Right renal cortex interstitium (tissue), 3 donors: ENCODE measurements at places on chromosomes 5 and 9.

DNA sequence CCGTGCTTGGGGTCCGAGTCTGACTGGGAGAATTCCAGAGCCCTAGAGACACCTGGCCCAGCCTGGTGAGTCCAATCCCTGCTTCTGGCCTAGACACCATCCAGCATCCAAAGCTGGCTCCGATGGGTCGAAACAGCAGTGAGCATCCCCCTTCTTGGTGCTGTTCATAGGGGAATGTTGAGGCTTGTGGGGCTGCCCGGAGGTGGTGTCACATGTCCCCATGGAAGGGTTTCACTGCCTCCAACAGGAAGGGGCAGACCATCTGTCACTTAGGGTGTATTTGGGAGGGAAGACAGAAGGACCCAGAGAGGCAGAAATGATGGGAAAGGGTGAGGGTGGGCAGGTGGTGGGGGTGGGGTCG lies 13.9 kb downstream of the C9orf50 start:
- no peak for DNase-seq

- no peak for DNase-seq
Observed at GRCh38 chr9:126342621-126343031, 16.0 kb downstream of the MVB12B start.

DNA sequence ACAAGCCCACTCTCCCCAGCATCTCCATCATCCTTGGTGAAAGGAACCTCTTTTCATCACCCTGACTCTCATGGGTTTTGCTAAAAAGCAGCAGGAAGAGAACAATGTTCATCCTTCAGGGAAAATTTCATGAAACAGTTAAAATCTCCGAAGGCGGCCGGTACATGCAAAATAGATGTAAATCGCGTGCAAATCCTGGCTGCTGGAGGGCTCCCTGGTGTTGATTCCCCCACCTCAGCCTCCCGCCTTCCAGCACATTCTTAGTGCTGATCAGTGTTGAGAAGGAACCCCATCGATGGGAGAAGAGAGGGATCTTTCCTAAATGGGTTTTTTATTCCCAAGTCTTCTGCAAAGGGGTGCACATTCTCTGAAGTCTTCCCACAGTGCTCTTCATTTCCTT lies 8.7 kb upstream of the GFI1B start:
- DNase-seq: no peak

- no peak for DNase-seq
Observed at GRCh38 chr9:101387871-101388506, 3.2 kb upstream of the BAAT start.

DNA sequence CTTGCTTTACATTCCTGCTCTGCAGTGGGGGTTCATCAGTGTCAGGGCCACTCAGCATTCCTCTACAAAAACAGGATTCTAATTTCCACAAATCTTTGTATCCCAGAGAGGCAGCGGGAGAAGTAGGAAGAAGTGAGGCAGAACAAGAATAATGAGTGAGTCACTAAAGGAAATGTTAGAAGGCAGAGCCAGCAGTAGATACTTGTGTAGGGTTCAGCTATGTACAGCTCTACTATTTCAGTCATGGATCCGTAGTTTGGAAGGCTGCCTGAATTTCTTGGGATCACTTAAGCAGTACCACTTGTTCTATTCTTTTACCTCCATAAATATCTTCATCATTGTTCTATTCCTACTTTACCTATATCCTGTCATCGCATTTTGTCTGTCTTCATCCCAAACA lies 246.3 kb upstream of the TLE4 start:
- no peak for DNase-seq

DNA sequence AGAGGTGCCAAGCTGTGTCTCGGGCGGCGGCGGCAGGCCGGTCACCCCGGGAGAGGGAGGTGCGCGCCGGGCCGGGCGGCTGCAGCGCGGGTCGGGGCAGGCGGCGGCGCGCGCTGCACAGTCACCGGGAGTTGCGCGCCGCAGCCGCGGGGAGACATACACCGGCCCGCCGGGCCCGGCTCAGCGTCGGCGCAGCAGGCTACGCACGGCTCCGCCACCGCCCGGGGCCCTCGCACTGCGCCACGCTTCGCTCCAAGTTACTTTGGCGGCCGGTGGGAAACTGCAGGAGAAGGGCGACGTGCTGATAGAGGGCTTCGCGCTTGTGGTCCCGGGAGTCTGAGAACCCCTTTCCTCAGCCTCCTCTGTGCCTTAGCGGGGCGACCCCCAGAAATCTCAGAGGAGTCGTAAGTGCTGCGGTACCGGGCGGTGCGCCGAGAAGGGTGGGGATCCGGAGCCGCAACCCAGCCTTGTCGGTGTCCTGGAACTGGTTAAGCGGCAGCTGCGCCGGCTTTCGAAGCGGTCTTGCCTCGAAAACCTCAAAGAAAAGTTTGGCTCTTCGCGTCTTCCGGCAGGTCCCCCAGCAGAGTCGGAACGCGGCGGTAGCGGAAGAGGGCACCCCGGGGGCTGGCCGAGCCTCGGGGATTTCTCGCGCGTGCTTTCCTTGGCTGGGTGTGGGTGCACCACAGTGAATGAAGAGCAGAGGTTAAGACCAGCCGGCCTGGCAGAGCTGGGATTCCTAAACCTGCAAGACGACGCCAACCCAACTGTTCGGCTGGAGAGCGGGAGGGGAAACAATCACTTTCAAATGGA lies at the start of gene EFNA5:
Gene EFNA5 (minus strand): TSS at position 6 of the 810 bp plus-strand sequence.
- peak; percentile 27 for DNase-seq

- no peak for DNase-seq
Observed at GRCh38 chr5:61275841-61276240, 56.2 kb upstream of the ZSWIM6 start.

- DNase-seq: no peak
Observed at GRCh38 chr5:1387059-1387755, 42.3 kb upstream of the CLPTM1L start.

DNA sequence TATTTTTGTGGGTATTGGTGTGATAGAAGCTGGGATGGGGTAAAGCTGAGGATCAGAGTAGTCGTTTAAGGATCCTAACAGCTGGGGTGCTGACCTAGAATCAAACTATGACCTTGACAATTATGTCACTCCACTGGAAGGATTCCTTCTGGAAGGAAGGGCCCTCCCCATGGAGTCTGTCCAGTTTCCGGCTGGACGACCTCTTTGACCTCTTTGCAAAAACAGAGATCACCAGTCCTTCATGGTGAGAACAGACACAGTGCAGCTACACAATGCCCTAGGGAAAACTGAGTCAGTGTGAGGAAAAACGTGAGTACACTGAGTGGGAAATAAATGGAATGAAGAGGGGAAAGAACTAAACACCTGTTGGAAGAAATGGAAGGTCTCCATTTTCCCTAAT lies 445.6 kb downstream of the MAT2B start:
- DNase-seq: no peak

DNA sequence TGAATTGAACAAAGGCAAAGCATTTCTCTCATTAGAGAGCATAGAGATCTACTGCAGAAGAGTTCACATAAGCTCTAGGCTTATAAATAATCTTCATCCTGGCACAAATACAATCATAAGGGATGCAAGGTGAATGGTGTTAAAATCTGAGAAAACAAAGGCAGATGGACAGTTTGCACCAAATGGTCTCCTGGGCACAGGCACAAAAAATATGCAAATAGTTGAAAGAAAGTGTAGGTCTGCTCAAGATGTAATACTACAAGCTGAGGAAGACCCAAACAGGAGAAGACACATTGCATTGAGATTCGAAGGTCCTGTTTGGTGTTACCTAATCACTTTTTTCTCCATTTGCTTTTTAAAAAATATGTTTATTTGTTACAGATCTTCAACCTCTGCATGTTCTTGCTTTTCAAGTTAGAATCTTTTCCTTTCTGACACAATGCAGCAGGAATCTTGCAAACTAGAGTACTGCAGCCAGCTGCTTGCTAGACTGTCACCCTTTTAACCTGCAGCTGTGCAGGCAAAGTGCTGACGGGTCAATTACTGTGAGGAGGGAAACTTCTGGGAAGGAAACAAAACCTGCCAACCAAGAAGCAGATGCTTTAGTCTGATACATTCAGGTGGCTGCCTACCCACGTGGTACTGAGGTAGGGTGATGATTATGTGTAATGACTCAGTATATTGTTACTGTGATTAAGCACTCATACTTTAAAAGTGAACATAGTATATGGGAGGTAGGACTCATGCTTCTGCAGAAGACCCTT lies 1048.6 kb upstream of the SEMA6A start:
- DNase-seq: peak; percentile 5

GRCh38 chr9:106920701-106921283 lies 57.8 kb downstream of the ZNF462 start:
- DNase-seq: peak; percentile 16

DNA sequence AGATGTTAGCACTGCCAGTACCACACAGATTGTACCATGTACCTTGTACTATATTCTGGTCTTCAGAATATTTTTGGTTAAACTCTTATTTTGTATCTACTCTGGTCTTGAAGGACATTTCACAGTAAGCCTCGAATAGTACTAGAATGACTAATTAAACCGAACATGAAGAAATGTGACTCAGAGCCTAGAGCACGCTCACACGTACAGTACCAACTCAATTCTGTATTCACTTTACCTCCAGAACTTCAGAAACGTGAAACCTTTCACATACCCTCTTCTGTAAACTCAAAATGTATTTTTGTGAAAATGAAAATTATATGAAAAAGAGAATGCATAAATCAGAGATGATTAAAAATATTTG lies 112.8 kb downstream of the MVB12B start:
- no peak for DNase-seq

GRCh38 chr9:131087354-131087893 lies 8.9 kb upstream of the AIF1L start:
- DNase-seq: no peak

- no peak for DNase-seq
Observed at GRCh38 chr5:180096616-180097015, 25.1 kb upstream of the RNF130 start.

DNA sequence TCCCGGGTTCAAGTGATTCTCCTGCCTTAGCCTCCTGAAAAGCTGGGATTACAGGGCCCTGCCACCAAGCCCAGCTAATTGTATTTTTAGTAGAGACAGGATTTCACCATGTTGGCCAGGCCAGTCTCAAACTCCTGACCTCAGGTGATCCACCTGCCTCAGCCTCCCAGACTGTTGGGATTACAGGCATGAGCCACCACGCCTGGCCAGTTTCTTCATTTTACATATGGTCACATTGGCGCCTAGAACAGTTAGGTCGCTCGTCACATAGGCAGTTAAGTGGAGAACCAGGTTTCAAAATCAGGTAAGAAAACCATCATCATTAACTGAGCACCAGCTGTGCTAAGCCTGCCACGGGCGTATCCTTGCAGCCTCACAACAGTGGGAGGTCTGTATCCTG lies 36.1 kb downstream of the OLFML2A start:
- DNase-seq: no peak

GRCh38 chr5:69170495-69170894 lies 3.5 kb downstream of the CCNB1 start:
- no peak for DNase-seq

- DNase-seq: no peak
Observed at GRCh38 chr5:32498484-32498883, 53.9 kb upstream of the ZFR start.

DNA sequence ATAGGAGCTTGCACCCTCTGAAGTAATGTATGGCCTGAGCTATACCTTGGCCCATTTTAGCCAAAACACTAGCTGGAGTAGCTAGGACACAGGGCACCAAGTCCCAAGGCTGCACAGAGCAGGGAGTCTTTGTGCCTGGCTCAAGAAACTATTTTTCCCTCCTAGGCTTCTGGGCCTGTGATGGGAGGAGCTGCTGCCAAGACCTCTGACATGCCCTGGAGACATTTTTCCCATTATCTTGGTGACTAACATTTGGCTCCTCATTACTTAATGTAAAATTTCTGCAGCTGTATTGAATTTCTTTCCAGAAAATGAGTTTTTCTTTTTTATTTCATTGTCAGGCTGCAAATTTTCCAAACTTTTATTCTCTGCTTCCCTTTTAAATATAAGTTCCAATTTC lies 1099.2 kb downstream of the CDH18 start:
- DNase-seq: no peak

DNA sequence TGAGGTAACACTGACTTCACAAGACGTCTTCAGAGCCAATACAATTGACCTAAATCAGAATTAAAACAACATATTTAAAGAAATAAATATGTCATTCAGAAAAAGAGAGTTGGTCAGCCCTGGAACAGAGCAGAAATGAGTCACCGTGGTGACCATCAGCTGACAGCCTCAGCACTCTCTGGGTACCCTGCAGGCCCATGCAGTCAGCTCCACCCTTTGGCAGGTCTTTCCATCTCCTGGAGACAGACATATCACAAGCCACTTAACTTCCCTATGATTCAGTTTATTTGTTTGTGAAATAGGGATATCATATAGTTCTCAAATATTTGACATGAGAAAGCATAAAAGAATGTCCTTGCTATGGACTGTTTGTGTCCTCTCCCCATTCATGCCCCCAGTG lies 151.6 kb upstream of the MEF2C start:
- no peak for DNase-seq

- no peak for DNase-seq
Observed at GRCh38 chr9:1939926-1940368, 75.2 kb upstream of the SMARCA2 start.
